RPMI8226 (cell line): ENCODE measurements at places on chromosomes 4 and X.
A peak's percentile ranks its signal among the peaks of the same experiment; 100 is the strongest.

DNA sequence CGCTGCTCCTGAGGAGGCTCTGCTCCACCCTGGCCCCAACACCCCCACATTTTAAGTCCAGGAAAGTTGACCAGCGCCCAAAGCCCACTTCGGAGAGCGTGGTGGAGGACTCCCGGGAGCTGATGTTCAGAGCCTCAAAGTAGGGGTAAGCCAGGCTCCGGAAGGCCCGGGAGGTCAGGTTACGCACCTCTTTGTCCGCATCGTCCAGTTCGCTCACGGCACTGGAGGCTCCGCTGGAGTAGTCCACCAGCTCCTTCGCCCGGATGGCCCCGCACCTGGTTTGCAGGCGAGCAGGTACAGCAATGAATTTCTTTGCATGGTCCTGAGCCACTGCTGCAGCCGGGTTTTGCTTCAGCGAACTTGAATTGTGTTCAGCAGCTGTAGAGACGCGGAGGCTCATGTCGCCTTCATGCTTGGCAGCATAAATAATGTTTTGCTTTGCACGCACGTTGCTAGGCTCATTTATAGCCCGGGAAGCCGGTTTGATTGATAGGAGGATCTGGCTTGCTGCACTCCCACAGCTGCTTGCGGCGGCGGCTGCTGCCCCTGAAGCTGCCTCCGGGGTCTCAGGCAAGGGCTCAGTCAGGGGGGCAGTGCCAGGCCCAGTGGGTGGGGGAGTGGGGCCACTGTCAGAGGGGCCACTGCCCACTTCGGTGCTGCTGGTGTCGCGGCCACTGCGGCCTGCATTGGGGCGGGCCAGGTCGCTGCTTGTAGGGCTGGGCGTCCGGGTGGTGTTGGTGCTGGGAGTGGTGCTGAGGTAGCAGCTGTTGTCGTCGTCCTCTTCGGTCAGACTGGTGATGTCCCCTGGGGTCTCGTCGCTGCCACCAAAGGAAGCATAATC, 4.8 kb downstream of the C4orf54 start:
- no peak for DNase-seq

DNA sequence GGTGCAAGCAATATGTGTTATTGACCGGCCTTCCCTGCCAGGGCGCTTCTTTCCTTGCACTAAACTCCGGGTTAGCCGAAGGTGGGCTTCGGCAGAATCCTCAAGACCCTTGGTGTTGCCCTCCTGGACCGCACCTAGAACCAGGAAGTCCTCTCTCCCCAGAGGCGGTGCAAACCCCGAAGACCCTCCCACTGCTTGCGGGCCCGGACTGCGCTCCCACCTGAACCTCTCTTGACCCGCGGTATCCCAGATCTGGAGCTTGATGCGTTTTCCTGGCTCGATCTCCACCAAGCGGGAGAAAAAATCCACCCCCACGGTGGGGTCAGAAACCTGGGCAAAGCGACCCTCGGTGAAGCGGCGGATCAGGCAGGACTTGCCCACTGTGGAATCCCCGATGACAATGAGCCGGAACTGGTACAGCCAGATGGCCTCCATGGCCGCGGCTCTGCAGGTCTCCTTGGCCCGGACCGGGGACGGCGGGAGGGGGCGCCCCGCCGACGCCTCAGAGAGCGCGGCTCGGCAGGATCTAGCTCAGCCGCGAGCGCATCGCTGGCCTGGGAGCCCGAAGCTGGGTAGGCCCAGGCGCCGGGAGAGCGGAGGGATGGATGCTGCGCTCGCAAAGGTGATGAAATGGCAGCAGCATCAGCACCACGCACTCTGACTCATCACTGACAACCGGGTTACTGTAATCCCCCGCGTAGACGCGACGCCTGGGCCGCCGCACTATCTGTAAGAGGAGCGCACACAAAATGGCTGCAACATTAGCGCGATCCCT, at the start of gene RAB39B:
Gene RAB39B, minus strand, starts transcription at position 638 of the 775 bp plus-strand sequence. Its CDS starts 203 bp downstream, at position 435.
- DNase-seq: peak; percentile 72

GRCh38 chrX:30786374-30786773, 102.7 kb downstream of the TAB3 start:
- no peak for DNase-seq

DNA sequence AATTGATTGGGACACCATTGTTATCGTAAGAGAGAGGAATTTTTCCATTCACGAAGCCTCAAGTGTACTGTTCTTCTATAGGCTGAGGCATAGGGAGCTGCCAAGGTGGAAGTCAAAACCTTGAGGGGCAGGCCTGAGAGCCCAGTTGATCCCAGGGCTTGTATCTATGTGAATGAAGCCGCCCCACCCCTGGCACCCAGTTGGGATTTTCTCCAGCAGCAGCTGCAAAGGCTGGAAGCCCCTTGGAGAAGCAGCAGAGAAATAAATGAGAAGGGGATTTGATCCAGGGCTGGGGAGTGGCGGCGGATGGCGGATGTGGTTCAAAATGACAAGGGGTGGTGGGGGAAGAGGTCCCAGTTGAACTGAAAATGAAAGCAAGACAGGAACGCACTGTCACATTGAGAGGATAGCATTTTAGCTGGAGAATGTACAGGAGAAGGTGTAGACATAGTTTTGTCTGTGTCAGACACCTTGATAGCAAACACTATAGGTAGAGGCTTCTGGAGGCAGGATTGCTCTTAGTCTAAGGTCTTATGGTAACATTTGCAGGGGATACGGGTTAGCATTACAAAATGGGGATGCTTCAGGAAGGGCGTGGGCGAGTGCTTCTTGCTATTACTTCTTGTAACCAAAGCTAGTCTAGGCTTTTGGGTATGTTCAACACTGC, 32.6 kb downstream of the DOCK11 start:
- peak; percentile 4 for DNase-seq

DNA sequence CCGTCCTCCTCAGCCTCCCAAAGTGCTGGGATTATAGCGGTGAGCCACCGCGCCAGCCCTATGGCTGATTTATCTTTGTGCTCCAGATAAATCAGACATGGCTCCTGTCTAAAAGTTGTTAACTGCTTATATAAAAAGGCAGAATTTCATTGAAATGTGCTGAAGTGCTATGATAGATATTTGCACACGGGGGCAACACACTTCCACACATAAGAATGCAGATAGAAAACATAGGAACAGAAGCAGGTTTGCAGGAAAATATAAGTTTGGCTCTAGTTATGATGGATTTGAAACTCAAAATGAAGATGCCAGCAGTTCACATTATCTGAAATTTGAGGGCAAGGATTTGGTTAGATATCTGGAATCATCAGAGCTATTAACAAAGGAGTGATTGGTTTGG, 163.1 kb upstream of the SLITRK2 start:
- no peak for DNase-seq

- no peak for DNase-seq
Observed at GRCh38 chr4:133720001-133720400, 481.6 kb downstream of the PABPC4L start.

DNA sequence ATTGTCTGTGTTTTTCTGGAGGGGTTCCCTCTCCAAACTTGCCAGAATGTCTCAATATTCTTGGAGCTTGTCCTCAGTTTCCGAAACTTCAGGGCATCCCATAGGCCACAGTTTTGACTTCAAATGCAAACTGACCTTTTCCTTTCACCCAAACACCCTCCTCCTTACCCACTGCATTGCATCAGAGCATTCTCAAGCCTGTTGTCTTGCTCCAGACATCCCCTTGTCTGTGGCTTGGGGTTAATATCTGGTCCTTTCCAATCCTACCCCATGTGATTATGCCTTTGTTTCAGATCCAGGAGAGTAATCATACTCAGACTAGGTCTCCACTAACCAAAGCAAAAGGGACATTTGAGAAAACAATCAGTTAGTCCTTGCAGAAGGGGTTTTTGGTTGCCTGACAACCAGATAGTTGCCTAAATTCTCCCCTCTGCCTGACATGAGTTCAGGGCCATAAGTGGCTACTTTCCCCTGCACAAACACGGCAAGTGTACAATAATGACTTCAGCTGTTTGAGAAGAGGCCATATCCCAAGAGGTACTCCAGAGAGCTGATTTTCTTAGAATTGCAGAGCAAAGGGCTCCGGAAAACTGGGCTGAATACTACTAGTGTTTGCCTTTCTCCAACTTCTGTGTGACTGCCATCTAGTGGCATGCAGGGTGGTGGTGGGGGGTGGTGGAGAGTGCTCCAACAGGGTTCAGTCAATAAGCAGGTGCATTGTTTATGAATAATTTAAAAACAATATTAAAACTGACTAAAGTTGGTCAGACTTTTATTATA, 130.2 kb downstream of the CHRDL1 start:
- peak; percentile 24 for DNase-seq

DNA sequence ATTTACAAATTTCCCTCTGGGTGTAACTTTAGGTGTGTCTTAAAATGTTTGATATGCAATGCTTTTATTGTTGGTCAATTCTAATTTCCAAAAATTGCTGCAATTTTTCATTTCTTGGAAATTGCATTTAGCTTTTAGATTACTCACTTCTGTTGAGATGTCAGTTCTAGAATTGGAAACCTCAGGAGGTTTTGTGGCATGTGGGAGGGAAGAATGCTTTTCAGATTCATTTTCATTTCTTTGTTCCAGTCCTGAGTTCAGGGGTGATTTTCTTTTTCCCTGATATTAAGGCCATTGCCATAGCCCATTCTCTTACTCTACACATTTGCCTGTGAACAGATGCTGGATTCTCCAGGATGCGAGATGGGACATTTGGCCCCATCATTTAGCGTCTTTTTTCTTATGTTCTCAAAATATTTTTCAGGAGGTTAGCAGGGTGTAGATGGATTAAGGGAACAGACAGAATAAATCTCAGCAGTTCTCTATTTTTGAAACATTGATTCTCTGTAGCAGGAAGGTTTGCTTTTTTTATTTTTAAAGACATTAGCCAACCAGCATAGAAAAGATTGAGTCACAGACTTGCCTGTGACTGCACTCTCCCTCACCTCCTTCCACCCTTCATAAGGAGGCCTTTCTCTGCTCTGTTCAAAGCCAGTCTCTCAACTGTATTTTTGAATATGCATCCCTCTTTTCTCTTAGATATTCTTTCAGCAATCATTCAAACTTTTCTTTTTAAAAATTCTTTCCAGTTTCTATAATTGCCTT, 238.4 kb upstream of the ANXA3 start:
- DNase-seq: no peak

- DNase-seq: no peak
Observed at GRCh38 chr4:84579403-84579776, 3.5 kb upstream of the CDS1 start.

GRCh38 chrX:81378560-81378959, 176.7 kb downstream of the SH3BGRL start:
- no peak for DNase-seq

- DNase-seq: no peak
Observed at GRCh38 chrX:16587836-16588235, 62.1 kb upstream of the S100G start.

DNA sequence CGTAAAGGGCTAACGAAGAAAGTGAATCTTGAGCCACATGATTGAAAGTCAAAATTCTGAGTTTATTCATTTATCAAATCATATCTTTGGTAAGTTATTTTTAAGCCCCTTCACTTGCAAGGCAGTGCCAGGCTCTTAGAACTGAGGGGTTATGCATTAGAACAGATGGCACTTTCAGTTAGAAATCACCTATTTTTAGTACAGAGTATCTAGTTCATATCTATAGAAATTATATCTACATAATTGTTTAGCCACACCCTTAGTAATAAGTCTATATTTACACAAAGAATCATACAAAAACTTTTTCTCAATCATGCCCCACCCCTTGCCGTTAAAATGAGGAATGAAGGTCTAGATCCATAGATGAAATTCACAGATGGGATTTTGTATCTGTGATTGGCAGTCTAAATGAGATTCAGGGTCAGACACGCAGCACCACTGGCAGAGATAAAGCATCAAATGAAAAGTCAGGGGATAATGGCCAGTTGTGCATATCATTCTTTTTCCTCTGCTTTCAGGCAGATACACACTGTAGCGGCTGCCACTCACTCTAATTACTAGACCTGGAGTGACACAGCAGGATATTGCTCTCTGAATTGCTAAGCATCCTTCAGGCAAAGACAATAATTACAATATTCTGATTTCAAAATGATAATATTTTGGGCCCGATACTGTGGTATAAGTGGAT, 440.5 kb downstream of the MAPK10 start:
- DNase-seq: no peak

DNA sequence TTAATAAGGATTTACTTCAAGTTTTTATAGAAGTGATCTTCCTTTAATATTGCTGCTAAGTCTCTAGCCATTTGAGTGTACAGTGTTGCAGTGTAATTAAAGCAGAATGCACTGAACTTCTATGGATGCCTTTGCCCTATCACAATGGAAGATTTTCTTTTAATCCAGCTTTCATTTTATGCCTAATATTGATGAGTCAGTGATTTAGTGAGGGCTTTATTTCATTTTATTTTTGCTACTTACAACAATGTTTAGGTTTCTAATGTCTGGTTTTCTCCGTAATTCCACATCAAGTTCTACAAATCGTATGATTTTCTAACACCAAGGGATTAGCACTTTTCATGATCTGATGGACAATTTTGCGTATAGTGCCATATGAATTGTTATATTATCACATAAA, 504.1 kb downstream of the PCDH11X start:
- no peak for DNase-seq

- DNase-seq: no peak
Observed at GRCh38 chrX:153642655-153643430, 4.2 kb upstream of the DUSP9 start.

DNA sequence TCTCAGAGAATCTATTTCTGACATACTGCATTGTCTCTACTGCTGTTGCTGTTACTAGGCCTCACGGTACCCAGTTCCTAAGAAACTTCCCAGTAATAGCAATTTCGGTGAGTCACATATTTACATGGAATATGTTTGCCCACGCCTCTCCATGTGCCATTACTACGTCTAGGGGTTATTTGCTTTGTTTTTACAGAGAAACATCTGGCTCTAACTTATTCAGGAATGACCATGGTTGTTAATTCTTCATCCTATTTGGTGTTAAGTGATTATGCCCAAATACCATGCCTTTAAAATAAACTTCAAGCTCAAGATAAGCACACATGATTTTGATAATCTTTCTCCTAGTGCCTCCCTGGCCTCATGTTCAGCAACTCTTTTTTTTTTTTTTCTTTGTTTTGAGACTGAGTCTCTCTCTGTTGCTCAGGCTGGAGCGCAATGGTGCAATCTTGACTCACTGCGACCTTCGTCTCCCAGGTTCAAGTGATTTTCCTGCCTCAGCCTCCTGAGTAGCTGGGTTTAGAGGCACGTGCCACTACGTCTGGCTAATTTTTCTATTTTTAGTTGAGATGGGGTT, 101.0 kb upstream of the HS3ST1 start:
- no peak for DNase-seq

- no peak for DNase-seq
Observed at GRCh38 chr4:3307891-3308575, 15.2 kb downstream of the RGS12 start.

GRCh38 chr4:169337510-169337909, 66.8 kb upstream of the SH3RF1 start:
- DNase-seq: no peak

DNA sequence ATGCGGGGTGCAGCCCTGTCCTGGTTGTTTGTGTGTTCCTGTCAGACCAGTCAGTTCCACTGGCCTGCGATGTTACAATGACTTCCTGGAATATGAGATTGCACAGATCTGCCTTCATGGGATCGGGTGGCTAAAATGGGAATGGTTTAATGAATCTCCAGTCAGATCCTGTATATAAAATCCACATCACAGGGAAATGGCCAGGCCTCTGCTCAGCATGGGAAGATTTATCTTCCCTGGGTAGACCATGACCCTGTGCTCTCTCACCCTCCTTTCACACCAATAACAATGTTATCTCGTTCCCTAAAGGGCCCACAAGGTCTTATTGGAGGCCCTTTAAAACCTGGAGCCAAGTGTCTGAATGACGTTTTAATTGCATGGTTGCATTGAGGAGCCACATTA, 307.4 kb downstream of the RAB28 start:
- no peak for DNase-seq

GRCh38 chrX:132409780-132410556, 78.9 kb downstream of the MBNL3 start:
- no peak for DNase-seq
